ENCODE measurements at places on chromosomes 7 and 10.

DNA sequence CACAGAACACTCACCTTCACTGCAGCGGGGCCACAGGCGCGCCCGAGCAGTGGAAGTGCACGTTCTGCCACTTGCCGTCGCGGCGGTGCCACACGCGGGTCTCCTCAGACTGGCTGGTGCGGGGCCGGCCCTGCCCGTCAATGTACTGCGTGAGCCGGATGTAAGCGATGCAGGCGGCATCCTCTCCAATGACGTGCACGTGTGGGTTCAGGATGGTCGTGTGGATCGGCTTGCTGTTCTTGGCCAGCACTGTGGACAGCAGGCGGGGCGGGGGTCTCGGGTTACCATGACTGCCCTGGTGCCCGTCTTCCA, 19.2 kb downstream of the YKT6 start:
- DNase-seq, result no peak

DNA sequence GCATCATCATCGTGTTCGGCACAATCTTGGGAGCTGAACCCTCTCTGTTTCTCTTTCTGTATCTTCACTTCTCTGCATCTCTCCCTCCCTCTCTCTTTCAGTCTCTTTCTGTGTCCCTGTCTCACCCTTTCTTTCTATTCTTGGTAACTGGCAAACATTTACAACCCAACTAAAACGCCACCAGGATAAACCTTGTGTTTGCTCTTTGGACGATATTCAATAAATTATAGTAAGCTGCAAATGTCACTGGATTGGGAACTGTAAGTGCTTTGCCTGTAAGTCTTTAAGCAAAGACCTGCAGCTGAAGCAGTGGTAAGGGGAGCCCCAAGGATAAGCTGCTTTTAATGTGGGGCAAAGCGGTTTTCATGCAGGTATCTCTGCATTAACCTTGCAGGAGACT, 558.0 kb upstream of the MKI67 start:
- DNase-seq, result no peak

- DNase-seq, result no peak
Measured at GRCh38 chr10:100792574-100792973, 47.2 kb downstream of the PAX2 start.

- DNase-seq, result peak; percentile 49
Measured at GRCh38 chr10:72087392-72087968, 871 bp downstream of the SPOCK2 start.

- DNase-seq, result no peak
Measured at GRCh38 chr7:101677391-101677790, 48.3 kb upstream of the MYL10 start.

DNA sequence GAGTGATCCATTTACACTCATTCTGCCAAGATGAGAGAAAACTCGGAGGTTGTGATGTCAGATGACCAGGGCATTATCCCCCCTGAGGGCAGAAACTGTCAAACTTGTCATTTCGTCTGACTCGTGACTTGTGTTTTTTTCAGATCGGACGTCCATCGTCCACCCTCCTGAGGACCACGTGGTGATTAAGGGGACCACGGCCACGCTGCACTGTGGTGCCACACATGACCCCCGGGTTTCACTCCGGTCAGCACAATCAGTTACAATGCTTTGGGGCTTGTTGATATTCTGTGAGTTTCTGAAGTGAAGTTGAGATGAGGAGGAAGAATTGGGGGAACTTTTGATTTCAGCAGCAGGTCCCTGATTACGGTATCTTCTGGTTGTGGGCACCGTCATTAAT, 670.3 kb downstream of the SDK1 start:
- no peak for DNase-seq

GRCh38 chr10:115063701-115064658, 29.2 kb upstream of the ATRNL1 start:
- DNase-seq, result no peak

GRCh38 chr10:6868036-6868725, 288.1 kb upstream of the PRKCQ start:
- DNase-seq, result no peak

DNA sequence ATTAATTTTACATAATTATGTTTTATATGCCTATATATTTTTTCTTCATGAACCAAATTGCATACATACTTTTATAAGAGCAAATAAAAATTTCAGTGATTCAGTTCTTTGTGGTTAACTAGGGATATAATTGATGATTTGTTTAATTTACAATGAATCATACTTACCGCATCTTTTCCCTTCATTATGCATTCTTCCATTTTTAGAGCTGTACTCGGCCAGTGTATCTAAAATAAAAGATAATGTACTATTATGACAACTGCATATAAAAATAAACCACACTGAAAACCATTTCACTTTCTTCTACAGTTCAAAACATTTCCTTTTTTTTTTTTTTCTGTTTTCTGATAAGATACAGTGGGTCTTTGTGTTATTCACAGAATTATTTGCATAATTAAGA, 179.9 kb downstream of the SEMA3E start:
- no peak for DNase-seq

DNA sequence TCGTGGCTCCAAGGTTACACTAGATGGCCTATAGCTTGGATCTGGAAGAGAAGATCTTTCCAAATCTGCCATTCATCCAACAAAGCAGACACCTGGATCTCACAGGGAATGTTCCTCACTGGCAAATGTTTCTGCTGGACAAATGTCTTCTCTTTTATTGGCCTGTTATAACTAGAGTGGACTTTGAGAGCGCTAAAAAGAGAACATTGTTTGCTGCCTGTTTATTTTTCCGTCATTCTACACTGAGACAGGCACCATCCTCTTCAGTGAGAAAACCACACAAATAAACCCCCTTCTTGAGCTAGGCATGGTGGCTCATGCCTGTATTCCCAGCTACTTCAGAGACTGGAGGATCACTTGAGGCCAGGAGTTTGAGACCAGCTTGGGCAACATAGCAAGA, 206.9 kb downstream of the CREB5 start:
- DNase-seq, result no peak

- no peak for DNase-seq
Measured at GRCh38 chr10:33937036-33937730, 602.7 kb upstream of the NRP1 start.

DNA sequence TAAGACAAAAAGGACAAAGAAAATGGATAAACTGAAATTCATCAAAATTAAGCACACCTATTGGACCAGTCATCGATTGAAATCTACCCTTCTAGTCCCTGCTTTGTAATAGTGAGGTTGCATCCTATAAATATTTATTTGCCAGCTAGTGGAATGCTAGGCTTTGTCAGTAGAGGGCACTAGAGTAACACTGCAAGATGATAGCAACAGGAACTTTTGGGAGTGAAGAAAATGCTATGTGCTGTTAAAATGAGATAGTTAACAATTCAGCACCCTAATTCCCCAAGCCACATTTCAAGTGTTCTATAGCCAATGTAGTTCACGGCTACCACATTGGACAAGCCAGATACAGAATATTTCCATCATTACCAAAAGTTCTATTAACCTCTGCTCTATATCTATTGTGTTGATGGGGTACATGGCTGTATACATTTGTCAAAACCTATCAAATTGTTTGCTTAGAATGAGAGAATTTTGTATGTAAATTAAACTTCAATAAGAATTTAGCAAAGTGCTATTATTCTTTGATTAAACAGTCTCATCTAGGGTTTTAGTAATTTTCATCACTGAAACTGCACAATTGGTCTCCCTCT, 69.8 kb downstream of the LSMEM1 start:
- DNase-seq, result peak; percentile 63

- no peak for DNase-seq
Measured at GRCh38 chr10:113922787-113923570, 68.5 kb downstream of the NHLRC2 start.

DNA sequence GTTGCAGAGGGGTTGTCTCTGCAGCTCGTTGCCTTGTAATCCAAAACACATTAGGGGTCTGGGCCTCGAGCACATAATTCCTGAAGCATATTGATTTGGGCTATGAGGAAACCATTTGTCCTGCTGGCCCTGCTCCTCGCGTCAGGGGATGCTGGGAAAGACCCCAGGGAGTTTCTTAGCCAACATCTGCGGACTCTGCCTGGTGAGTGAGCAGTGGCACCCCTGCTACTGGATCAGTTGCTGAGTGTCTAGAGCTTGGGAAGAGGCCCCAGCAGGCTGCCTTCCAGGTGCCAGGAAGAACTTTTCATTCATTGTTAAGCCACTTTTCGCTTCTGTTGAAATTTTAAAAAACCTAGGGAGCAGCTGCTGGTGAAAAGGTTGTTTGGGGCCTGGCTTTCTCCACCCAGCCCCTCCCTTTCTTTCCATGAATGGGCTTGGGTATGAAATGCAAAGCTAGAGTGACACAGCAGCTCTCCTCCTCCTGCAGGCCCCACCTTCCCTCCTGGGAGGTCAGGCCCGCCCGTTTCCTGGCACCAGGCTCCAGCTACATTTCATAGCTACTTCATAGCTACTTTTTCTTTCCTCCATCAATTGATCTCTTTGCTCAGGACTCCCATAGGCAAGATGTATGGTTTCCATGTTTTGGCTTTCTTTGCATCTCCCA, 26.8 kb downstream of the TACR2 start:
- no peak for DNase-seq

DNA sequence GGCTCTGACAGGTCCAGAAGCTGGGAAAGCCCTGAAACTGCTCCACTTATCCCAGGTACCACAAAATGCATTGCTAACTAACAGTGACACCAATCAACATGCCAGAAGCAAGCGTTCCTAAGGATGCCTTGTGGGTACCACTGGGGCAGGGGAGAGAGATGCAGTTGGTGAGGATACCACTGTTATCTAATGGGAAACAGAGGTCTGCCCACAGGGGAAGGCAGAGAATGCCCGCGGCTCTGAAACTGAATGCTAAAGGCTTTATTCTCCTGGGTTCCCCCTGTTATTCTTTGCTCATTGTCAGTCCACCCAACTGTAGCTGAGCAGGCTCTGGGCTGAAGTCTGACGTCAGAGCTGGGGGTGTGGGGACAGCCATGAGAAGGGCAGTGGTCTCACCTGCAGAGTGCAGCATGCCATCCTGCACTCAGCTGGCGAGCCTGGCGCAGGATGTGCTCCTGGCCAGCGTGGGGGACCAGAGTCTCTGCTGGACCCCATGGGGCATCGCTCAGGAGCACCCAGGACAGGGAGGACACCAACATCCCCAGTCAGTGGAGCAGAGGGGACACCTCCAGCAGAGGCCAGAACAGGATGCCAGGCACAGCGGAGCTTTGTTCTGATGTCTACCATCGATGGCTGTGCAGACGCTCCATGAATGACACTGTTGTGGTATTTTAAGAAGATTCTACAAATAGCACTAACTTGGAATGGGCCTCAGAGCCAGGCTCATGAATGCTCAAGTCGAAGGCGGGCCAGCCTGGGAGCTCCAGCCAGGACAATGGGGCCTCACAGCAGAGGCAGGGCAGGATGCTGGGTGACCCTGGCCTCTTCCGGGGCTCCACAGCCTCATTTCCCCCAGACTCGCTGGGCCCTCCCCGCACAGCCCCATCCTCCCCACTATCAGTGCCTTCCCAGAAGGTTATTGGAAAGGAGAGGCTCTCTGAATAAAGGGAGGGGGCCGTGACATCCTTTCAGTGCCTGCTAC, 95.8 kb downstream of the ARHGAP22 start:
- DNase-seq, result no peak

- DNase-seq, result no peak
Measured at GRCh38 chr10:99674762-99675161, 15.5 kb downstream of the ENTPD7 start.

DNA sequence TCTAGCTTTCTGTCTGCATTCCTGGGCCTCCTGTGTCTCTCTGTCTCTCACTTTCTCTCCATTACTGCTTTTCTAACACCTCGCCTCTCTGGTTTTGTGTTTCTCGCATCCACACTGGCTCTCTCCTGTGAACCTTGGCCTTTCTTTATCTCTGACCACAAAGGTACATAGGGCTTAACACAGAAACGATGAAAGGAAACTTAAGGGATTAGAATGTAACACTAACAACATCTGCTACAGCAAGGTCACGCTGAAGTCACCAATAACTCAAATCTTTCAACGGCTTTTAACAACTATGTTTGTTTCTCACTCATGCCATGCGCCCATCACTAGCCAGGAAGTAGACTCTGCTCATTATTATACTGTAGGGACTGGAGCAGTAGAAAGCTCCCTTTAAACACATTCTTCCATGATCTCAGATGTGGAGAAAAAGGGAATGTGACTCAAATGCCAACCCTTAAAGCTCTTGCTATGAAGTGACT, 9.3 kb upstream of the OR6V1 start:
- no peak for DNase-seq

- DNase-seq, result no peak
Measured at GRCh38 chr10:48788554-48788953, 103.9 kb downstream of the WDFY4 start.

DNA sequence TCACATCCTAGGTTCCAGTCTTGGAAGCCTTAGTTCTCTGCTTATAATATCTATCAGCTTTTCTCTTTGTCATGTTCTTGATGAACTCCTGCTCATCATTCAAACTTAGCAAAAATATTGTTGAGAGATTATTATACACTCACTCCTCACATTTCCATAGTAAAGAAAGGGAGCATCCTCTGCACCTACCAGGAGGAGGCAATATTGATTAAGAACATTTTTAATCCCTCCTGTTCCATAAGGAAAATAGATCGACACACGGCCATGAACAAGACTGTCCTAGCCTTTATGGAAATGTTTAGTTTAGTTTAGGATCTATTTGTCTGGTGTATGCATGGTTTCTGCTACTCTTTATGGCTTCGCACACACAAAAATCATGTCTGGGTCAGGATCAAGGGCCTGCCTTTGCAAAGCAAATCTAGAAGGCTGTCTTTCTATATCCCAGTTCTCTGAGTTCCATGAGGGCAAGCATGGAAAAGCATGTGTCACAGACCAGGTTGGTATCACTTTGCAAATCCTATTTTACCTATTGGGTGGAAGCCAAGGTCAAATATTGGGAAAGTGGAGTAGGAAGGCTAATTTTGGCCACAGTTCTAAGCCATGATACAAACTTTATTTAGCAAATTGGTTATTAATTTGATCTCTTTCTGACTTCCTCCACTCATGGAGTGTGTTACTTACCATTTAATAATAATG, 164.4 kb downstream of the MDFIC start:
- no peak for DNase-seq

DNA sequence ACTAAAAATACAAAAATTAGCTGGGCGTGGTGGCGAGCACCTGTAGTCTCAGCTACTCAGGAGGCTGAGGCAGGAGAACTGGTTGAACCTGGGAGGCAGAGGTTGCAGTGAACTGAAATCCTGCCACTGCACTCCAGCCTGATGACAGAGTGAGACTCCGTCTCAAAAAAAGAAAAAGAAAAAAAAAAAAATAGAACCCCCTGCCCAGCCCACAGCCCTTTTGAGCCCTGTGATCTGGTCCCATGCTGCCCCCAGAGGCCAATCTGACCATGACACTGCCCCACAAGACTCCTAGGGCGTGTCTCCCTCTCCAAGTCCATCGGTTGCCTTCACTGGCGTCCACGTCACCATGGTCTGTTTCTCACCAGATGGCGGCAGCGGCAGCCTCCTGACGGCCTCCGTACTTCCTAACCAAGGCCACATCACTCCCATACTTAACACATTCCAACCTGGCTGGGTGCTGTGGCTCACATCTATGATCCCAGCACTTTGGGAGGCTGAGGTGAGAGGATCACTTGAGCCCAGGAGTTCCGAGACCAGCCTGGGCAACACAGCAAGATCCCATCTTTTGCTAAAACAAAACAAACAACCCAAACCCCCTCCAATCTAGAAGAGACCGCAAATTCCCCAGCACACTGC, 18.0 kb downstream of the STX1A start:
- DNase-seq, result peak; percentile 35

GRCh38 chr7:69790977-69791724, 192.9 kb downstream of the AUTS2 start:
- no peak for DNase-seq

- DNase-seq, result no peak
Measured at GRCh38 chr7:116273918-116274301, 63.6 kb downstream of the TES start.

GRCh38 chr10:29598851-29599311, 35.9 kb downstream of the SVIL start:
- DNase-seq, result no peak
